Activated naive CD8-positive, alpha-beta T cell treated with anti-CD3 and anti-CD28 coated beads, Interleukin-2, amount 10 ng/mL, durations not matched to agents 7 days and 5 days (primary cell): ENCODE measurements at places on chromosomes 16 and 17. TPM values are rescaled to one million over a fixed set of nuclear protein-coding genes. Genes with fewer than 3 reads are reported as not detected.

- no peak for DNase-seq
Measured at GRCh38 chr17:43543300-43543699, 2.8 kb downstream of the ETV4 start.

- no peak for DNase-seq
Measured at GRCh38 chr17:14753383-14753782, 452.5 kb downstream of the HS3ST3B1 start.

DNA sequence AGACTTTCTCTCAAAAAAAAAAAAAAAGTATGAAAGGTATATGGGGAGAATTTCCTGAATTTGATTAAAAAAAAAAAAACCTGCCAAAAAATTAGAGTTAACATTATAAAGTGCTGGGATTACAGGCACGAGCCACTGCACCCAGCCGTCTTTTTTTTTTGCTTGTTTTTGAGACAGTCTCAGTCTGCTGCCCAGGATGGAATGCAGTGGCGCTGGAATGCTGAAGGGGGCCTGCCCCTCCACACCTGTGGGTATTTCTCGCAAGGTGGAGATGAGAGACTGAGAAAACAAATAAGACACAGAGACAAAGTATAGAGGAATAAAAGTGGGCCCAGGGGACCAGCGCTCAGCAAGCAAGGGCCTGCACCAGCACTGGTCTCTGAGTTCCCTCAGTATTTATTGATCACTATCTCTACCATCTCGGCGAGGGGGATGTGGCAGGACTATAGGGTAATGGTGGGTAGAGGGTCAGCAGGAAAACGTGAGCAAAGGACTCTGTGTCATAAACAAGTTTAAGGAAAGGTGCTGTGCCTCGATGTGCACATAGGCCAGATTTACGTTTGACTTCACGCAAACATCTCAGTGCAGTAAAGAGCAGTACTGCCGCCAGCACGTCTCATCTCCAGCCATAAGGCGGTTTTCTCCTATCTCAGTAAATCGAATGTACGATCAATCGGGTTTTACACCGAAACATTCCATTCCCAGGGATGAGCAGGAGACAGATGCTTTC, 117.2 kb downstream of the GOSR1 start:
- no peak for DNase-seq

DNA sequence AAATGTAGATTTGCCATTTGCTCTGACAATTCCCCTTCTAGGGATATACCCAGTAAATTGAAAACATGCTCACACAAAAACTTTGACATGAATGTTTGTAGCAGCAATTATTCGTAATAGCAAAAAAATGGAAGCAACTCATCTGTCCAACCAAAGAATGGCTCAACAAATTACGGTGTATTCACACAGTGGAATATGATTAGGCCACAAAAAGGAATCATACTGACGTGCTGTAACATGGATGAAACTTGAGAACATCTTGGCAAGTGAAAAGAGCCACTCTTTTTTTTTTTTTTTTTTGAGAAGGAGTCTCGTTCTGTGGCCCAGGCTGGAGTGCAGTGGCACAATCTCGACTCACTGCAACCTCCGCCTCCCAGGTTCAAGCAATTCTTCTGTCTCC, 24.1 kb upstream of the SPNS3 start:
- DNase-seq: no peak

GRCh38 chr17:14813649-14814370, 451.3 kb downstream of the PMP22 start:
- DNase-seq: no peak

Gene PLA2G15
- 12.5 TPM for total RNA-seq

Gene OR1F1
- total RNA-seq: not detected

Gene PITPNM3
- 0.64 TPM for total RNA-seq
